ENCODE measurements at places on chromosomes 2 and 18.

DNA sequence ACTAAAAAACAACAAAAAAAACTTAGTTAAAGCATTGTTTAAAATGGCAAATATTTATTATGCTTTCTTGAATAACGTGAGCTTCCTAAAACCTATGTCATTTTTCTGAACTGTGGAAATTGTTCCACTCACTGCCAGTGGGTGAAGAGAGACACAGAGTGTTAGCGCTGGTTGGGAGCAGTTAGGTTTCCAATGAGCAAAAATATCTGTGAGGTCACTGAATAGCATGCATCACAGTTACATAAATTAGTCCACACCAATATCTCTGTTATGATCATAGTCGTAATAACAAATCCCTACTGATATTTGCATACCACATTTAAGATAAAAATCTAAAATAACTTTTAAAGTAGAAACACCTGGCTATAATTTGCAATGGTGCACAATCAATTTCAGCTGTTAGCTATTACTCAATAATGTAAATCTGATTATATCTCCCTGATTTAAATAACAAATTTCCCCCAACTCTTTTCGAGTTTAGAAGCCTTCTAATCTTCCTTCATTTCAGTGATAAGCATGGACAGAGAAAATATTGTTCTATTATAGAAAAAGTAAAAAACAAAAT is 1094.0 kb upstream of the KLHL29 start:
- no peak for DNase-seq

DNA sequence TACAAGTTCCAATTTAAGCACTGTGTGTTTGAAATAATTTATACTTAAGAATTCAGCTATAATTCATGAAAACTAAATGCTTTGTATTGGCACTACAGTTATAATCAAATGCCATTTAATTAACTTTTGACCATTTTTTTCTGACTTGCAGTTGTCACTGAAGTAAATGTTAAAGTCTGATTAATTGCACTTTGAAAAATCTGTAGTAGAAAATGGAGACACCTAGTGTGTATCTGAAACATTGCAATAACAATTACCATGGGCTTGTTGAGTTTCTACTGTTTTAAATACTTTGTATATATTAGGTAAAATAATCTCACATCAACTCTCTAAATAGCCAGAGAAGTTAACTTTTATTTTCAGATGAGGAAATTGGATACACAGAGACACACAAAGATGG is 458.6 kb upstream of the FSIP2 start:
- DNase-seq = no peak

- DNase-seq = no peak
Measured at GRCh38 chr2:200148366-200148765, 158.1 kb upstream of the SPATS2L start.

GRCh38 chr18:58789876-58790240 is 74.8 kb upstream of the ZNF532 start:
- DNase-seq = peak; percentile 54

GRCh38 chr2:208001924-208002323 is 23.4 kb downstream of the PLEKHM3 start:
- no peak for DNase-seq

GRCh38 chr2:239355139-239355538 is 45.7 kb downstream of the HDAC4 start:
- DNase-seq = no peak

DNA sequence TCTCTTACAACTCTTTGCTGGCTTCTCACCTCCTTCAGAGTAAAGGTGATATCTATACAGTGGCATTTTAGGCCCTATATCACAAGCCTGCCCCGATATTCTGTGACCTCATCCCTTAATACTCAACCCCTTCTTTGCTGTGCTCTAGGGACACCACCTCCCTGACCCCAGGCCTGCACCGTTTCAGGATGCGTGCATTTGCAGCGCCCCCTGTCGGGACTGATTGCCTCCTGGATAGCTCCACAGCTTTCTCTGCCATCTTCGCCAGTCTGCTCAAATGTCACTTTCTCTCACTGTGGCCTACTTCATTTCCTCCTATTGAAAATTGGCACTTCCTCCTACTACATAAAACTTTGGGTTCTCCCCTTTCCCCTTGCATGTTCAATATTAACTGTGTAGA is 289.6 kb downstream of the SOCS6 start:
- DNase-seq = no peak

DNA sequence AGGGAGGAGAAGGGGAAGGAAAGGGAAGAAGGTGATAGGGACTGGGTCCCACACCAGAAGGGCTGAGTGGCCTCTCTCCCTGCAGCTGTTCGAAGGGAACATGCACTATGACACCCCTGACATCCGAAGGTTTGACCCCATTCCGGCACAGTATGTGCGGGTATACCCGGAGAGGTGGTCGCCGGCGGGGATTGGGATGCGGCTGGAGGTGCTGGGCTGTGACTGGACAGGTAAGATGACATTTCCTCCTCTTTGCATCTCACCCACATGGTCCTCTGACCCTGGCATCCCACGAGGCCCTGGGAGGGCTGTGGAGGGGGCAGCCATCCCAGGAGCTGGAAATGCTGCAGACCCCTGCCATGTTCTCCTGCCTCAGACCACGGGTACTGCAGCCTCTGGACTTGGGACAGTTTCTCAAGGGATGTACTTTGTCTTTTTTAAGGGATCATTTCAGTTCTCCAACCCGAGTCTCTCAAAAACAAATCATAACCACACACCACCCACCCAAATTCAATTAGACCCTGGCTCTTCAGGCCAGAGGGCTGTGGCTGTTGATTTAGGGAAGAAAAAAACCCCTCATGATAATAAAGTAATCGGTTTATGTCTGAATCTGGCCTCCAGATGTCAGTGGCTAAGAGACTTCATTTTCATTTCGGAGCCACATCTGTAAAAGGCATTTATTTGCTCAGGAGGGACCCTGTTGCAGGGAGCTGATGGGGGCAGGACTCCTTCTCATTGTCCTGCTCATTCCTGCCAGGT is 63.5 kb downstream of the NRP2 start:
- no peak for DNase-seq

DNA sequence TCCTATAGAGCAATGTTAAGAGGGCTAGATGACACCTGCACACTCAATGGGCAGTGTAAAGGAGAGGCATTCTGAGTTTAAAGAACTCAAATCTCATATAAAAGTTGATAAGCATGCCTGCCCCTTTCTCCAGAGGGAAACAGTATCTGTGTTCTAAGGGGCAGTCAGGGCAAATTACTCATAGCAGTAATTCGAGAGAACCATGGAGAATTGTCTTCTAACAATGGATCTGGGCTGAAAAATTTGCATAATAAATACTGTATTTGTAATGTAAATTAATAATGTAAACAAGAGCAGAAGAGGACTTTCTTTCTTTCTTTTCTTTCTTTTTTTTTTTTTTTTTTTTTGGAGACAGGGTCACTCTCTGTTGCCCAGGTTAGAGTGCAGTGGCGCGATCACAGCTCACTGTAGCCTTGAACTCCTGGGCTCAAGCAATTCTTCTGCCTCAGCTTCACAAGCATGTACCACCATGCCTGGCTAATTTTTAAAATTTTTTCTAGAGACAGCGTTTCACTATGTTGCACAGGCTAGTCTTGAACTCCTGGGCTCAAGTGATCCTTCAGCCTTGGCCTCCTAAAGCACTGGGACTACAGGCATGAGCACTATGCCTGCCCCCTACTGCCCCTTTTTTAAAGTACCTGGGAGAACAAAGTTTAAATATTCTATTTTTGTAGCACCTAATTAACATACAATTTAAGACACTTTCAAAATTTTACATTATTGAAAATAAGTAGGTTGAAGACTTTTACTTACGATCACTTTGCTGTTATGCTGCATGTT is 70.6 kb downstream of the OTX1 start:
- no peak for DNase-seq
